Sigmoid colon (tissue), 7 donors: ENCODE measurements at places on chromosomes 2 and 18.

DNA sequence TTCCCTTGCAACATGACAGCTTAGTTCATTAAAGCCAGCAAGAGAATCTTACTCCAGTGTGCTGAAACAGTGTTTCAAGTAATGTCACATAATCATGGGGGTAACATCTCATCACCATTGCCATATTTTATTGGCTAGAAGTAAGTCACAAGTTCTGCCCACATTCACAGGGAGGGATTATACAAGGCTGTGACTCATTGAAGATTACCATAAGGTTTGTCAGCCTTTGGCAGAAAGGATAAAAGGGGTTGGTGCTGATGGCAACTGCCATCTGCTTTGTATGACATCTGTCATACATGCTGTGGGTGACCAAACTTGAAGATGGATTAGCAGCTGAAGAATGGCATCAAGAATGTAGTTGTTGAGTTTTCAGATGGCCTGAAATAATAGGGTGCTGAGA, 61.2 kb downstream of the KCNE4 start:
- DNase-seq: no peak

GRCh38 chr2:88147145-88147544, 19.3 kb upstream of the FABP1 start:
- DNase-seq: no peak

GRCh38 chr2:237549643-237550415, 16.5 kb upstream of the PRLH start:
- no peak for DNase-seq

GRCh38 chr2:138030459-138030858, 66.2 kb downstream of the HNMT start:
- DNase-seq: no peak

- no peak for DNase-seq
Observed at GRCh38 chr18:59923539-59924196, 23.9 kb downstream of the PMAIP1 start.

- DNase-seq: no peak
Observed at GRCh38 chr2:236656166-236656565, 86.5 kb downstream of the ACKR3 start.

- no peak for DNase-seq
Observed at GRCh38 chr18:11320986-11321385, 171.6 kb upstream of the PIEZO2 start.

GRCh38 chr2:33378556-33379210, 97.8 kb upstream of the RASGRP3 start:
- DNase-seq: no peak

- DNase-seq: peak; percentile 94
Observed at GRCh38 chr2:229407170-229407569, 136.1 kb upstream of the PID1 start.

GRCh38 chr2:234178330-234179030, 128.0 kb downstream of the SPP2 start:
- DNase-seq: no peak

- DNase-seq: peak; percentile 82
Observed at GRCh38 chr2:23925702-23926289, 1.1 kb downstream of the ATAD2B start.

DNA sequence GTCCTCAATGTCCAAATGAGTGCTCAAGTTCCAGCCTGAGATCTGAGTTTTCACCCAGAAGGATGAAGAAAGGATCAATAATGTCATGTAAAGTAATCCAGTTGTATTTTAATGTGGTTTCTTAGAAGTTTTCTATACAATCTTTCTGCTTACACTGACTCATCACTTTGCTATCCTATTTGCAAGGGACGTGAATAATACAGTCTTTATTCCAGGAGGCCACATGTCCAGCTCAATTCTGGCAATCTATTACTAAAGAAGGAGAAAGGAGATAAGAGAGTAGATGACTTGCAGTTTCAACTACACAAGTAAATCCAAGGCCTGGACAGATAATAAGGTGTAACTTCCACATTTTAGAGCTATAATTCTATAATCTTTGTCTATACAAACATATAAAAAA, 601.1 kb upstream of the SETBP1 start:
- no peak for DNase-seq

- DNase-seq: peak; percentile 53
Observed at GRCh38 chr2:235002198-235003095, 50.6 kb downstream of the SH3BP4 start.

DNA sequence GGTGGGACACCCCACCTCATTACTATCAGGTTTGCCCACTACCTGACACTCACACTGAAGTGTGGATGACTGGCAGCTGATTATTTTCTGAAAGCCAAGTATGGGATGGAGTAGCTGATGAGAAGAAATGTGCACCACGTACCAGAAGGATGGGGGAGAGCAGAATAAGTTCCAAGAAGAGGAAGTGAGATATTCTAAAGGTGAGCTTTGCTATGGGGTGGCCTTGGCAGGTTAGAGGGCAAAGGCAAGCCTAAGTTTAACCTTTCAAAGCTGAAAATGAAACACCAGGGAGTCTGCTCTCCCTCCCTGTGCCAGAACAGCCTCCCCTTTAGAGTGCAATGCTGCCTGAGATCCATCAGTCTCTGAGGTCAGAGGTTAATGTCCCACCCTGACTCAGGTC, 196.1 kb upstream of the OSR1 start:
- no peak for DNase-seq

DNA sequence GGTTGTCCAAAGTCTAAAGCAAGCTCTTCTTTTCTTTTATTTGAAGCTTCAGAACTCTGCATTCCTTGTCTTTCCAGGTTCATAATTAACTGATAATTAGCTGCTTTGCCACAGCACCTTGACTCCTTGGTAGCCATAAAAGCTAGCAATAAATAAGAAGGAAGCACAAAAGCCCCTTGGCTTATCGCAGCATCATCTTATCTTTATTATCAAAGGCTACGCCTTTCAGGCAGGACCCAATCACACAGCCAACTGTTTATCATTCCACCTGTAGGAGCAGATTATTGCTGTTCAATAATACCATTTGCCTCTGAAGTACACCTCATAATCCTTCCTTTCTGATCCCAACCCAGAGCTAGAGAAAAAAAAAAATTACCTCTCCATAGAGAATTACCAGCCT, 489.2 kb downstream of the SATB2 start:
- no peak for DNase-seq

- no peak for DNase-seq
Observed at GRCh38 chr2:8346706-8347430, 335.0 kb upstream of the ID2 start.

DNA sequence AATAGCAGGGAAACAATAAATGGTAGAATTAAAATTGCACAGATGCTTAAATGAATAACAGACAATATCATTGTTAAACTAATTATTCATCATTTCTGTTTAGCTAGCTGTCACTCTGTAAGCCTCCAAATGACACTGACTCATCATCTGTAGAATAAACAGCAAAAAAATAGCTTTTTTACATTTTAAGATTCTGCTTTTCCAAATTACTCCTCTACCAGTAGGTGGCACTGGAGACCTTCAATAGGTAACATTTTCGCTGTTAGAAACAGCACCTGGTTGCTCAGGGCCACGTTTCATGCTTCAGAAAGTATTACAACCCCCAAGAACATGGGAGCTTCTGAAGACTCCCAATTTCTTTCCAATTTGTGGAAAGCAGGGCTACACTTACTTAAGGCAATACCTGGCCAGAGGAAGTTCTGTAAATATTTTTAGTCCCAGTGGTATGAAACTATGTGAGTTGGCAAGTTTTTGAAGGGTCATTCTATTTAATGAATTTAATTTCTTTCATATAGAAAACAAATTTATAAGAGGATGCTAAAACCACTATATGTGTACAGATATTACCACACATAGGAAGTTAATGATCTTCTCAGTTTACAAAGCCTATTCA, 45.4 kb downstream of the TTN start:
- DNase-seq: no peak

GRCh38 chr18:52953387-52953786, 613.4 kb downstream of the DCC start:
- DNase-seq: no peak

DNA sequence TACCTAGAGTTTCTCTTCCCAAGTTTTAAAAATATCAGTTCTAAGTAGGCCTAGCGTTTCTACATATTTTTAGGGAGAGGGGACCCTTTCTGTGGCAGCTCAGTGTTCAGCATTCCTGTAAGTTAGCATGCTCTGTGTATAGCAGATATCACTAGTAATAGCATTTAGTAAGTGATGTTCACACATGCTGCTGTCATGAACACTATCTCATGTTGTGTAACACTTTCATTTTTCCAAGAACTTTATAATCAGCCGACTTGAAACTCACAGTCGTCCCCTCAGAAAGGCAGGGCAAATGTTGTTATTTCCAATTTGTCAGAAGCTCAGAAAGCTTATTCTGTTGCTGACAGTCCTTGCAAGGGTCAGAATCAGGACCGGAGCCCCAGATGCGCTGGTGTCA, 267.7 kb downstream of the ALPK2 start:
- no peak for DNase-seq

DNA sequence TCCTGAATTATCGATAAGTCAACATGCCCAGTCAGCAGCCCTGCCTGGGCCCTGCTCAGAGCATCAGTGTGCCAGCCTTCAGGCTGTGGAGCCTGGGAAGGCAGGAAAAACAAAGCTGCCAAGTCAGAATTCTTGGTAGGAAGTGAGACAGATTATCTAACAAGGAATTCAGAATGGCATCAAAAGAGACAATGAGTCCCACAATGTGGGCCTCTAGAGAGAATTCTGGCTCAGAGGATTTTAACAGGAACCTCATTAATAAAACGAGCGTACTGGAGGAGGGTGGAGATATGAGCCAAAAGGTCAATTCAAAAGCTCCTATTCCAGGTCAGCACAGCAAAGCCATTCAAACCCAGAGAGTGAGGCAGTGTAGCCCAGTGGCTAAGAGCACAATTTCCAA, 327.6 kb upstream of the MMADHC start:
- DNase-seq: no peak

DNA sequence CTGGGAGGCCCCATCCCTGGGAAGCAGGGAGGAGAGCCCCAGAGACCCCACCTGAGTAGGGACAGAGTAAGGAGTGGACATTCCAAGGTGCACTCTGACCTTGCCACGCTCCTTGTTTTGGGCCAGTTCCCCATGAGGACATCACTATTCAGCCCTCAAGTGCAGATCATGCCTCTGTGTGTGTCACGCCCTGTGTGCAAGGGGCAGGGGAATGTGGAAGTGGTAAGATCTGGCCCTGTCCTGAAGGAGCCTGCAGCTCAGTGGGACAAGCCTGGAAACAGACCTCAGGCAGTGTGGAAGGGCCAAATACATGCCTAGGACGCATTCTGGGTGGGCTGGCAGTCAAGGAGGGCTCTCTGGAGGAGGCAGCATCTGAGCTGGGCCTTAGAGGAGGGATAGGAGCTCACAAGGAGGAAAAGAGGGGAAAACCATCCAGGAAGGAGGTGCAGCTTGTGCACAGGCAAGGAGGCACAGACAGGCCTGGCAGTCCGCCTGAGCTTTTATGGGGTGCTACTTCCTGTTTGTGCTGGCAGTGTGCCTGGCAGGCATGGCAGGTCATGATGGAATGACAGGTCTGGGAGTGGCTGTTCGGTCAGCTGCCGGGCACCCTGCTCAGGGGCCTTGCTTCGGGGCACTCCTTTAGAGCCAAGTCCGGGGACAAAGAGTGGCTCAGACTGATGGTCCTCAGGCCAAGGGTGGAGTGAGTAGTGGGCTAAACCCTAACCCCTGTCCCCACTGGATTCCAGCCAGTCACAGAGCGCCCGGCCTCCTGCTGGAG, 3.3 kb downstream of the KLHL30 start:
- DNase-seq: no peak

- no peak for DNase-seq
Observed at GRCh38 chr2:109615637-109616144, 1.5 kb downstream of the SOWAHC start.

- DNase-seq: no peak
Observed at GRCh38 chr2:117958186-117958585, 55.7 kb downstream of the CCDC93 start.

DNA sequence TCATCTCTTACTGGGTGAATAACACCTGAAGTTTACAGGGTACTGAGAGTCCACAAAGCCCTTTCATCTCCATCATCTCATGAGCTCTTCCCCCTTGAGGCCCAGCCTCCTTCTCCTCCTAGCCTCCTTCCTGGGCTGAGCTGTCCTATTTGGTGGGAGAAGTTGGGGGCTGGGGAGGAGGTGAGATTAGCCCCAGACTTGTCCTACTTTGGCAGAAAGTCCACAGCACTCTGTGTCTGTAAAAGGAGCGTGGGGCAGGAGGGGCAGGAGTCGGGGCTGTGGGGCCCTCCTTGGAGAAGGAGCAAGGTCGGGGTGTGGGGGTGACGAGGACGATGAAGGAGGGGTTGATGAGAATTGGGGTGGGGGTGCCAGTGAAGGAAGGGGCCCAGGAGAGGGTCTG, 10.0 kb upstream of the DES start:
- DNase-seq: peak; percentile 78

GRCh38 chr2:145386973-145387372, 867.1 kb upstream of the ZEB2 start:
- no peak for DNase-seq

GRCh38 chr2:71474744-71475397, 21.5 kb downstream of the DYSF start:
- DNase-seq: peak; percentile 42

GRCh38 chr2:193476171-193476800, 1281.6 kb upstream of the TMEFF2 start:
- DNase-seq: no peak

DNA sequence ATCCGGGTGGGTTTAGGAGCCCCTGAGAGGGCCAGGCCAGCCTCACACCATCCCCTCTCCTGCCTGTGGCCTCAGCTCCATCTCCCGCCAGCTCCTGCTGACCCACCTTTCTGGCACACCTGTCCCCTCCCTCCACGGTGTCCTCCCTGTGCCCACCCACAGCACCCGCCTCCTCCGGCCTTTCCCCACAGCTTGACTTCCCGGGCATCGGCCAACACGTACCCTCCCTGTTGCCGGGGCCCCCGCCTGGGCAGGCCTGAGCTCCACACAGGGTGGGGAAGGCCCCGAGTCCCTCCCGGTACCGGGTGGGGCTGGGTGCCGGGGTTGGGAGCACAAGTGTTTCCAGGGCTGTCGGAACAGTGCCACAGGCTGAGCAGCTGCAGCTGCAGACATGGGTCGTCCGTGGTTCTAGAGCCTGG, 6.5 kb downstream of the GPC1 start:
- DNase-seq: no peak

DNA sequence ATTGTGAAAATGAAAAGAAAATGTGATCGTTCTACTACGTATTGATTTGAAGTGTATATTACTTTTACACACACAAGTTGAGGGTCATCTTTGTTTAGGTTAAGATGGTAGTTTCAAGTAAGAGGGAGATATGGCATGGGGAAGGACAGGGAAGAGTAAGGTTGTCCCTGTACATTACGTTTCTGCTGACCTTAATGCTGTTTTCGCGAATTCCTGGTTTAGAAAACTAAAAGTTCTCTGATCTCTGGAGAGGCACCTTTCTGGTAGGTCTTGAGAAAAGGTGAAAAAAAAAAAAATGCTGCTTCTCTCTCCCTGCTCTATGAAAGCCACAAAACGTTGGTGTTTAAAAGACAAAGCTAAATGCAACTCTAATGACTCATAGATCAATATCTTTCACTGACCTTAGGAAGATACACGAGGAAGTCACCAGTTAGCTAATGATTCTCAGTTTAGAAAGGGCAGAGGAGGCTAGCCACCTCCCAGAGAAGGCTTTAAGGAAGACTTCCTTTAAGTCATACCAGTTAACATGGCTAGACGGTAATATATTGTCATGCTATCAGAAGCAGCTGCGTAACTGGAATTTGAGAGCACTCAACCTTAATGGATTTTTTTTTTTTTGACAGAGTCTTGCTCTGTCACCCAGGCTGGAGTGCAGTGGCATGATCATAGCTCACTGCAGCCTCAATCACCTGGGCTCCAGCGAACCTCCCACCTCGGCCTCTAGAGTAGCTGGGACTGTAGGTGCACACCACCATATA, 13.2 kb downstream of the TXNDC2 start:
- no peak for DNase-seq
